ENCODE measurements at places on chromosomes 3 and 15. TPM values are rescaled to one million over a fixed set of nuclear protein-coding genes. Genes with fewer than 3 reads are reported as not detected.

FOXB1 gene
- not detected for total RNA-seq

RGMA gene
- total RNA-seq = 40.5 TPM

DNAH12 gene
- 0.08 TPM for total RNA-seq

PROK2 gene
- total RNA-seq = not detected

CDHR4 gene
- total RNA-seq = not detected

Data from esophagus mucosa (tissue), 1 donor.